ENCODE measurements at places on chromosomes 6 and 20.

DNA sequence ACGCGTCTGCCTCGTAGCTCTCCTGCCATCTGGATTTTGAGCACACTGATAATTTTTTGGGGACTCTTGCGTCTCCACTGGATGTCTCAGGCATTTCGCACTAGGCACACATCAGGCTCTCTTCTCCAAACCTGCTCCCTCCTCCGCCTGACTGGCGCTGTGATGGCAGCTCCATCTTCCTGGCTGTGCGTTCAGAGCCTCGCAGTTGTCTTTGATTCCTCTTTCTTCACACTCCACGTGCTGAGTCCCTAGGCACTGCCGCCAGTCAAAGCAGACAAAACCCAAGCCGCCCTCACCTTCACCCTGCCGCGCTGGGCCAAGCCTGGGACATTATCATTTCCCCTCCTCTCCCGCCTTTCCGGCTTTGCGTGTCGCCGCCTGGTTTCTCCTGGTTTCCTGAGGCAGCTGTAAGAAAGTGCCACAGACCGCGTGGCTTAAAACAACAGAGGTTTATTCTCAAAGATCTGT lies 778 bp downstream of the PSMG4 start:
- no peak for DNase-seq

GRCh38 chr6:80185492-80185891 lies 79.0 kb downstream of the BCKDHB start:
- no peak for DNase-seq

DNA sequence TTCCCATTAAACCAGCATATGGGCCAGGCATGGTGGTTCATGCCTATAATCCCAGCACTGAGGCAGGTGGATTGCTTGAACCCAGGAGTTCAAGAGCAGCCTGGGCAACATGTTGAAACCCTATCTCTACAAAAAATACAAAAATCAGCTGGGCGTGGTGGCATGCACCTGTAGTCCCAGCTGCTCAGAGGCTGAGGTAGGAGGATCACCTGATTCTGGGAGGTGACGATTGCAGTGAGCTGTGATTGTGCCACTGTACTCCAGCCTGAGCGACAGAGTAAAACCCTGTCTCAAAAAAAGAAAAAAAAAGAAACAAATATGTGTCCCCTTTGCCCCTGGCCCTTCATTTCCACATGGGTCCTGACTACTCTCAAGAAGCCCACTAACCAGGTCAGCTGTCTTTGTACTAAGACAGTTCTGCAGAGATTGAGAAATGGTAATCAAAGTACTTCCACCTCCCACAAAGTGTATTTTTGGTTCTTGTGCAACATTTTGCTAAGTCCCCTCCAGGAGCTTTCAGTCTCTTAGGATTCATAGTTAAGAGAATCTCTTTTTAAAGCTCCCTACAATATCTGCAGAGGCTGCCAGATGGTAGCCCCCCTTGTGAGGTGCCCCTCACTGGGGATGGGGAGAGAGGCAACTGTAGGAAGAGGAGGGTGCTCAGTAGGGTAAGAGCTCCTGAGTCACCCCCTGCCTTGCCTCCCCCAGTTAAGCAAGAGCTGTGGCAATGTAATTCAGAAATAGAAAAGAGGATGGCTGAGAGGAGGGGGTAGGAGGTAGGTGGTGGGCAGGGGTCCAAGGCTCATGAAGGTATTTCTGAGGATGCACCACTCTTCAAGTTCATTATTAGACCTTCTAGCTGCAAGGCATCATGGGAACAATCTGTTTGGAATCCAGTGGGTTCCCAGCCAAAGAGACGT lies 16.5 kb upstream of the WFDC2 start:
- DNase-seq = no peak

DNA sequence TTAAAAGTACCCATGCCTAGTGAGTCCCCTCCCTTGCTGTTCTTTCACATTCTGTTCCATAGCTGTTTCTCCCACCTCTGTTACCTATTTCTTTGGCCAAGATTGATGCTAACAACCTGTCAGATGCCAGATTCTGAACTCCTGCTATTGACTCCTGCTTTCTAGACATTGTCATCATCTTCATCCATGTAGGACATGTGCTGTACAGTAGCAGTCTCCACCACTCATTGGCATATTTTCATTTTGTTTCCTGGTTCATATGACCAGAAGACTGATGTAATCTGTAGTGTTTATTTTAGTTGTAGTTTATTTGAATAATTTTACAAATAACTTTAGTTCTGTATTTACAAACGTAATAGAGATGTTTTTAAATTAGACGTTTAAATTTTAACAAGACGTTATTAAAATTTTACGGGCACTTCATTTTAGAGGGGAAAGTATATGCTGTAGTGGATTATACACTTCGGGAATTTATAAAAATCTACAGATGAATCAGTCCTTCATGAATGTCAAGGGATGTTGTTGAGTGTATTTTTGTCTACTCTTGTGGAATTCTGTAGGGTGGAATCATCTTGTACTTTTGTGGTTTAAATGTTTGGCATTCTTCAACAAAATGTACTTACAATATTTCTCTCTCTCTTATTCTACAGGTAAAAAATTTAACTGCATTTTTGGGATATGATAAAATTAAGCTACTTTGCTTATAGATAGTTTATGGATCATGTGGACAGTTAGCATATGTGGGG lies 34.1 kb downstream of the TRMT11 start:
- DNase-seq = no peak

DNA sequence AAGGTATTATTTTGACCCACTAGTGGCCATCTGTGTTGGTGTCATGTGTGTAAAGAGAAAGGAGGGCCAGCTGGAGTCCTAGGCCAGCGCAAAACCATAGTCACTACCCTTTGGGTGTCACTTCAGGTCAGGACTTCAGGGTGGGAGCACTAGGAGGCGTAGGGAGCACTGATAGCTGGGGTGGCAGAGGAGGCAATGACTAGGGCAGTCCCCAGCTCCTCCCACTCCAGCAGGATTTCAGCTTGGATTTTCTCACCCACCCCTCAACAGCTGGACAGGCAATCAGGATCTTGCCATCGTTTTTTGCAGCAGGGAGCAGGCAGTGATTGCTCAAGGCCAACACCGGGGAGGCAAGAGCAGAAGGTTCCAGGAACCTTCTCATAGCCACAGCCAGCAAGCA lies 4.2 kb upstream of the HLA-DOA start:
- DNase-seq = no peak

DNA sequence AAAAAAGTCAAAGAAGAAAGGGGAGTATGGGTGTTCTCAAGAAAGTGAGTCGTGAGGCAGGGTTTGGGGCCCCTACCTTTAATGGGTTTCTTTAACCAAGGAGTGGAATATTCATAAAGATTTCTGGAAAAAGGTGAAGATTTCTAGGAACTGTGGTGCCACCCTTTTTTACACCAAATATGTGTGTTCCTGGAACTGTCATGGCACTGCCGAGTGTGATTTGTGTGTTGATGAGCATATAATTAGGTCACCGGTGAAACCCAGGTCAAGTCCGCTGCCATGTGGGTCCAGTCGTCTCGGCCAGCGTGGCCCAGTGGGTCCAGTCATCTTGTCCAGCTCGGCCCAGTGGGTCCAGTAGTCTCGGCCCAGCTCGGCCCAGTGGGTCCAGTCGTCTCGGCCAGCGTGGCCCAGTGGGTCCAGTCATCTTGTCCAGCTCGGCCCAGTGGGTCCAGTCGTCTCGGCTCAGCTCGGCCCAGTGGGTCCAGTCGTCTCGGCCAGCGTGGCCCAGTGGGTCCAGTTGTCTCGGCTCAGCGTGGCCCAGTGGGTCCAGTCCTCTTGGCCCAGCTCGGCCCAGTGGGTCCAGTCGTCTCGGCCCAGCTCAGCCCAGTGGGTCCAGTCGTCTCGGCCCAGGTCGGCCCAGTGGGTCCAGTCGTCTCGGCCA lies 8.3 kb upstream of the EEF1A2 start:
- DNase-seq = no peak

- DNase-seq = no peak
Measured at GRCh38 chr6:137136065-137136464, 37.4 kb downstream of the IL22RA2 start.

All from cortex of kidney (tissue), 1 donor.